Stimulated activated CD8-positive, alpha-beta memory T cell treated with anti-CD3 and anti-CD28 coated beads, Interleukin-7, amount 100 ng/mL, for 1 hour (primary cell): ENCODE measurements at places on chromosomes 1 and 21.

- no peak for DNase-seq
These were observed 182.2 kb downstream of the DHRS3 start for GRCh38 chr1:12435639-12436344.

DNA sequence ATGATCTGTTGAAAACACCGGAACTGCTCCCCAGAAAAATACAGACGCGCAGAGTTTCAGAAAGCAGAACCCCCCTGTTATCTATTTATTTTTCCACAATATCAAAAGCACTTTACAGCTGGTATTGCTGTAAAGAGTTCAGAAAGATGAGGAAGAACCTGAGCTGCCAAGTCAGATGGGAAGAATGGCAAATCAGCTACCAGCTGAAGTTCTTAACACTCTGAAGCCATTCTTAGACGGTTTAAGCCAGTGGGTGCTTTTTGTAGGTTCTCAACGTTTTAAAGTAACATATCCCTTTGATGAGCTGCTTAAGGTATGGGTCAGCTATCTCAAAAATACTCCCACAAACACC is 714 bp upstream of the AKIRIN1 start:
- no peak for DNase-seq

DNA sequence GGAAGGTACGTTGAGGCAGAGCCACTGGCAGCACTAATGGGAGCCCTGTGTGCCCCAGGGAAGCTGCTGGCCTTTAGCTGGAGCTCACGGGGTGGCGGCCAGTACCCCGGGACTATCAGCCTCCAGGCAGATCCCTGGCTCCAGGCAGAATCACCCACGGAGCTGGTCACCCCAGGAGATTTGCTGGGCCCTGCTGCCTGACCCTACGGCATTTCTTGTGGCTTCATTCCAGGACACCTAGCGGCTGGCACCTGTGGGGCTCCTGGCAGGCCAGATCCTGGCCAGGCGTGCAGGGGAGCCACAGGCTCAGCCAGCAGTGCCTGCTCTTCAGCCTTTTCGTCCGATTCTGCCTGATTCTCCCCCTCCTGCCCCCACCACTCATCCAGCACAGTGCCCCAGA is 7.1 kb downstream of the PADI1 start:
- no peak for DNase-seq

DNA sequence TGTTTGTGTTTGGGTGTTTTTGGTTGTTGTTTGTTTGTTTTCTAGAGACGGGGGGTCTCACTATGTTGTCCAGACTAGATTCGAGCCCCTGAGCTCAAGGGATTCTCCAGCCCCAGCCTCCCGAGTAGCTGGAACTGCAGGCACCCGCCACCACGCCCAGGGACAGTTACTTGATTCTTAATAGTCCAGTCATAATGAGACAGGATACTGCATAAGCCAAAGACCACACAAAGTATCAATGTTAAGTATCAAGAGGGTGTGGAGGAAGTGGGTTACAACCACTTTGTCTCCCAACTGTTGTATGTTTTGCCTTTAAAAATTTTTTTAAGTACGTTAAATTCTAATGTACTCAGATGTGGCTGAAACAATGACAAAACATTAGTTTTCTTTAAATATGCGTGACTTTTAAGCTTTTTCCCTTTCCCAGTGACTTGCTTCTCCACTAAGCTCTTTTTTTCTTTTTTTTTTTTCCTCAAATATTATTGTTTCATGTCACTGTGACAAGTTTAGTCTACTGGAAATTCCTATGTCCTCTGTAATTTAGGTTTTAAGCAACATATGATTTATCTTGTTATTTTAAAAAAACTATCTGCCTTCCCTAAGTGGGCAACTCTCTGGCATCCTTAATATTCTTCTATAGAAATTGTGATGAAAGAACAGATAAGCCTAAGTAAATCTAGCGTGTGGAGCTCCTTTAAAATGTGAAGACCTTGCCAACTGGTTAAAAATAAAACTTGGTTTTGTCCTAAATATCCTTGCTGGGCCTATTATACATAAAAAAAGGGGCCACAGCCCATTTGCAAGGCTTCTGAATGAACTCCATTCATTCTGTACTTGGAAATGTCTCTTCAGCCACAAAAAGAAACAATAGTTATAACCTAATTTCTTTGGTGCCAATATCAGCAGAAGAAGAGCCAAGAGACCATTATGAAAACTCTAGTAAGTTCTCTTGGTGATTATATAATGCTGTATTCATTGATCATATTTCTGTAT is 56.2 kb upstream of the DPH5 start:
- DNase-seq: no peak

- DNase-seq: no peak
These were observed 110.1 kb downstream of the POU2F1 start for GRCh38 chr1:167330601-167331293.

DNA sequence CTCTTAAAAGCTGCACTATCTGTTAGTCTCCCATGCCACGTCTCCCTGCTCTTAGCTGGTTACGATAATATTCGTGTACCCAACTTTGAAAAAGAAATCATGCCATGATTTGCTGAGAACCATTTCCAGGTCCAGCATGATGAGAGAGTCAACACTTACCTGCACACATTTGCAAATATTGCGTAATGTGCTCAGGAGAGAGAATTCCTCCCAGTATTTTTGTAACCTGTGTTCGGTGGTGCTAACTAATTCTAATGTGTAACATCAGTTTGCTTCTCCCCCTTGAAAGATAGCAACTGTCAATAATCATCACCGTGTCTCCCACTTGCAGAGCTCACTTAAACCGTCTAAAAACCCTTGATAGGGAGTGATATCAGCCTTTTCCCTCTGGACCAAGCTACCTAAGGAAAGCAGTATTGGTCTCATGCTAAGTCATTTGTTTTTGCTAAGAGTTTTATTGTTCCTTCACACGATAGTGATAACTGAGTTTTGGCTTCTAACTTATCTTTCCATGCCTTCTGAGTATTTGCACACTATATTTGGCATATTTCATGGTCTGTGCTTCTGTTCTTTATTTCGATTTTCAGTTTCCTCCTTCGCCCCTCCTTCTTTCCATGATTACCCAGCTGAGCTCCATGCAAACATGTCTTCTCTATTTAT is 61.1 kb upstream of the IRF2BP2 start:
- DNase-seq: no peak

DNA sequence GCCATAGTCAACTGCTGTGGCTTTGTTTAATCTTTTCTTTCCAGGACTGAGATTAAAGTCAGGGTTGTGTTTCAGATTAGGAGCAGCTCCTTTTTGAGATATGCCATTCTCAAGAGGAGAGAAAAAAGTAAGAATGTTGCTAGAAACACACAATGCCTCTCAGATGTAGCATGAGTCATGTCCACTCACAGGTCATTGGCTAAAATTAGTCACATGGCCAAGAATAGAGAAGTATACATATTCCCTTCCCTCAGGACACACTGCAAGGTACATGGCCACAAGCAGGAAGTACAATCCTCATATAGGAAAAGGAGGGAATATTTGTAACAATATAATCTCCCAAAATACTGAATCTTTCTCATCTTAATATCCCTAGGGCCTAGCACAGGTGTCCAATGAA is 141.9 kb upstream of the PTBP2 start:
- DNase-seq: no peak
